ENCODE measurements at places on chromosomes 16 and 17.
A peak's percentile ranks its signal among the peaks of the same experiment; 100 is the strongest.

DNA sequence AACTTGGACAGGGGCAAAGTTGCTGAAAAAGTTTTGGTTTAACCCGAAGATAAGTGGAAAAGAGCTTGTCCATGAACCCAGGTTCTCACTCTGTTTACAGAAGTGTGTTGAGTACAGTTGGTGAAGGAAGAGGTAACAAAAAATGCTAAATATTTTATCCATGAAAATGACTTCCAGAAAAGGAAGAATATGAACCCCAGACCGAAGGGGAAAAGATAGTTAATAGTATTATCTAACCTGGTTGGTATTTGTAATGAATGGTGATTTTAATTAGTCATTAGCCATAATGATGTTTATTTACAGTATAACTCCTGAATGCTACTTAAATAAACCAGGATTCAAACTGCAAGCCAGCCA lies 574 bp upstream of the TMEM106A start:
- no peak for DNase-seq

- DNase-seq, result no peak
These were observed 33.3 kb downstream of the CDRT15 start for GRCh38 chr17:14203388-14203787.

DNA sequence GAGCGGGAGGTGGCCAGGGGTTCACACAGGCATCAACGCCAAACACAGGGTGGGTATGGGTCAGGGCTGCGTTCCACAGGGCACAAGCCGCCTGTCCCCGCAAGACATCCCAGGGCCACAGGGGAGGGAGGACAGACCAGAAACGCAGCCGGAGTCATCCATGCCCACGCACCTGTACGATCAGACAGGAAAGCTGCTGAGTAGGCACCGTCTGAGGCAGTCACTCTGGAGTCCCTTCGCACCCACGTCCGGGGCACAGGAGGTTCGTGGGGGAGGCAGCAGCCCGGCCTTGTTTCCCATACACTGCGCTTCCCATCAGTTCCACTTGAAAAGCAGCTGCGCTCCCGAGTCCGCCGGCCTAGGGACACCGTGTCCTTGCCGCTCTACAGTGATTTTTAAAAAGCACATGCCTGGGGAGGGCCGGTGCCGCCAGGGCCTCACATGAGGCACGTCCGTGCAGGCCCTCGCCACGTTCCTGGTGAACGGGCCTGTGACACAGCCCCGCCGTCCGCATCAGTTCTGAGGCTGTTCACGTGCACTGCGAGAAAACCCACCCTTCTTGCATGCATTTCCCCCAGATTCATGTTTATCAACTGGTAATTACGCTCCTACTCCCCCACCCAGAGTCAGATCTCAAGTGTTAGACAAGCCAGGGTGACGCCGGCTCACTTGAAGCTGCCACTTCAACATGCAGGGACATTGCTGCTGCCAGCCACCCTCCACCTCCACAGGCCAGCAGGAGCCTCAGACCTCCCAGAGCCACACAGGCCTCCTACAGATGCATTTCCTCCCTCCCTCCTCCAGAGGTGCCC lies 34.8 kb downstream of the WDR45B start:
- DNase-seq, result peak; percentile 56

GRCh38 chr16:17278988-17279387 lies 191.8 kb downstream of the XYLT1 start:
- no peak for DNase-seq

DNA sequence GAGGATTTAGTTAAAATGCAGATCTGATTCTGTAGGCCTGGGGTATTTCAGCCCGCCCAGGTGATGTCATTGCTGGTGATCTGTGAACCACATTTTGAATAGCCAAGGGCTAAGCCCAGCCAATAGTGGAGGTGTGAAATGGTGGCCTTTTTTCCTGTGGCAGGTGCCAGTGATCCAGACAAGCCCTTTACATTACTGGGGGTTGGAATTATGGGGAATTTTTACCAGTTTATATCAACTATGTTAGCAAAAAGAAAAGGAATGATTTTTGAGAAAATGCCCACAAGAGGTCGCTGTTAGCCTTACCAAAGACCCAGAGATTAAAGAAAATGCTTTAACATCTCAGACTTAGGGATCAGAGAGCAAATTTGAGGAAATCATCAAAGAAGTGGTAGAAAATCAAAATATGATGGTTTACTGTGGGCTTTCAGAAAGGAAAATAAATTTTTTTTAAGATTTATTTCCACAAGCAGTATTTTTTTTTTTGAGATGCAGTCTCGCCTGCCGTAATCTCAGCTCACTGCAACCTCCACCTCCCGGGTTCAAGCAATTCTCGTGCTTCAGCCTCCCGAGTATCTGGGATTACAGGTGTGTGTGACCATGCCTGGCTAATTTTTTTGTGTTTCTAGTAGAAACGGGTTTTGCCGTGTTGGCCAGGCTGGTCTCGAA lies 3.9 kb downstream of the VPS35L start:
- peak; percentile 40 for DNase-seq

GRCh38 chr16:81931927-81932326 lies 79.3 kb downstream of the SDR42E1 start:
- DNase-seq, result no peak

DNA sequence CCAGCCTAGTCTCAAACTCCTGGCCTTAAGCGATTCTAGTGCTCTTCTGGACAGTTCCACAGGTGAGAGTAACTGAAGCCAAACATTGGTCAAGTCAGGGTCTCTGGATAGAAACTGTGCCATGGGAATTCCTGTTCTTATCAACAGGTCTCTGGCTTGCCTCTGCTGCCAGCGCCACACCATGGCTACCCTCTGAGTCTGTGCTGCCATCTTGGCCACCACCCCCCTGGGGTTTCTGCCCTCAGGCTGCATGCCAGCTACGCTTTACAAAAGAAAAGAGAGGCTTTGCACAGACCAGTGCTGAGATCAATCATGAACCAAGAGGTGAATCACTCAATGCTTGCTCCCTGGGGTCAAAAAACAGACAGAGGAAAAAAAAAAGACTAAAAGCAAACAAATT lies 24.4 kb upstream of the CREBBP start:
- no peak for DNase-seq

- no peak for DNase-seq
These were observed 1.0 kb downstream of the GDE1 start for GRCh38 chr16:19520861-19521331.

DNA sequence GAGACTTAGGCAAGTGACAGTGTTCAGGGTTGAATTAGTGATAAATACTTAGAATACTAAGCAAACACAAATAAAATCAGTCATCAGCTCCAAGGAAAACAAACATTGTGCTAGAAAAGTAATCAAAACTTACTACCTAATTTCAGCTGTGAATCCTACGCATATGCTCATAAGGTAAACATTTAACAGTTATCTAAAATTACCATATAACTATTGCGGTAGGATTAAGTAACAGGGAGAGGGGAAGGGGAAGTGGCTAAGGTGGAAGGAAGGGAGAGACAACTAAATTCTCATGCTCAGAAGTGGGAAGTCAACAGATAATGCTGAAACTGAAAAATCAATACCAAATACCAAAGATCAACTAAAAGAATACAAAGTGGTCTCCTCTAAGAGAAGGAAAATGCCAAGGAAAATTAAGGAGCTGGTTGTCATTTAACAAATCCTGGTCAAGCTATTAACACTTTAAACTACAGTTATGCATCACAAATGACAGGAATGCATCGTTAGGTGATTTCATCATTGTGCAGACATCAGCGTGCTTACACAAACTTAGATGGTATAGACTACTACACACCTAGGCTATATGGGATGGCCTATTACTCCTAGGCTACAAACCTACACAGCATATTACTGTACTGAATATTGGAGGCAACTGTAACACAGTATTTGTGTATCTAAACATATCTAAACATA lies 20.0 kb downstream of the USP32 start:
- DNase-seq, result no peak

- DNase-seq, result no peak
These were observed 7.6 kb upstream of the CMTR2 start for GRCh38 chr16:71296584-71297340.

DNA sequence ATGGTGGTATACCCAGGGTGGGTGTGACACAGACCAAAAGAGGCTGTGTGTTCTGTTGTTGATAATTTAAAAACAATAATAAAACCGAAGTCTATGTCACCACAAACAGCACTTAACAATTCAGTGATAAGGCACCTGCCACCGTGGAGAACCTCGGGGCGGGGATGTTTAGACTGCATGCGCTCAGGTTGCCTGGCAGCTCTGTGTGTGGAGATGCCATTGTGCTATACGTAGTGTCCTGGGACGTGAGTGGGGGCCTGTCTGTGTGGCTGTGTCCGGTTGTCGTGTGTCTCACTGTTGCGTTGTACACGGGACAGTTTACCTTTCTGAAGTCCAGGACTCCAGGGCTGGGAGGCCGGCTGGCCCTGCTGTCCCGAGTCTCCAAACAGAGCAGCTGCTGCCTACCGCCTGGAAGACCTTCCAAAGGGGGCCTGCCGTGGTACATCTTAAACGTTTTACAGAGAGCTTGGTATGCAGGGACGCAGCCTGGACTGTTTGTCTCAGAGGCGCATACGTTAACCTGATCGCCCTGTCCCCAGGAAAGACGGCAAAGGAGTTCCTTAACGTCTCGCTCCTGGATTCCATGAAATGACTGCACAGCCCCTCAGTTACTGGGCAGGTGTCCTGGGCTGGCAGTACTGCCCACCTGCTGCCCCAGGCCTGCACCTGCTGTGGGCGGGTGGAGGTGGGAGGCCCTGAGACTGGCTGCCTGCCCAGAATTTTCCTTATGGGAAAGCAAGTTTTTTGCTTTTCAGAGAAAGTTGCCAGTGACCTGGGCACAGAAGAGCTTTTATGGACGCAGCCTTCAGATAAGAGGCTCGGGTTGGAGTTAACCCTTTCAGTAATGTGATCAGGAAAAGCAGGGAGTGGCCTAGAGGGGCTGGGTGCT lies 19.0 kb downstream of the SPIRE2 start:
- DNase-seq, result no peak

GRCh38 chr16:47939680-47940079 lies 216.1 kb downstream of the ABCC12 start:
- no peak for DNase-seq

DNA sequence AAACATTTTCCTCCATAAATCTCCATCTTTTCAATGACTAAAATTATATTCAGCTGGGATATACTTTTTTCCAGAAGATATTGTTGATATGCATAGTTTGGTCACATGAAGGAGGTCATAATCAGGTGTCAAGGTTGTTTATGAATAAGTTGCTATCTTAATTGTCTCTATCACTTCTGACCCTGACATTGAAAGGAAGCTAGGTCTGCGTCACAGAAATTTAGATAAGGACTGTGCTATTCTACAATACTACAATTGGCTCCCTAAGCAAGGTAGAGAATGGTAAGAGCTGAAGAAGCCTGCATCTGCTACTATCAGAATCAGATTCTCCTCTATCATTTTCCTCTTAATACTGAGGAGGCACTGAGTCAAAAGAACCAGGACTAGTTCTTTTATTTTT lies 67.5 kb downstream of the CACNG1 start:
- DNase-seq, result no peak

DNA sequence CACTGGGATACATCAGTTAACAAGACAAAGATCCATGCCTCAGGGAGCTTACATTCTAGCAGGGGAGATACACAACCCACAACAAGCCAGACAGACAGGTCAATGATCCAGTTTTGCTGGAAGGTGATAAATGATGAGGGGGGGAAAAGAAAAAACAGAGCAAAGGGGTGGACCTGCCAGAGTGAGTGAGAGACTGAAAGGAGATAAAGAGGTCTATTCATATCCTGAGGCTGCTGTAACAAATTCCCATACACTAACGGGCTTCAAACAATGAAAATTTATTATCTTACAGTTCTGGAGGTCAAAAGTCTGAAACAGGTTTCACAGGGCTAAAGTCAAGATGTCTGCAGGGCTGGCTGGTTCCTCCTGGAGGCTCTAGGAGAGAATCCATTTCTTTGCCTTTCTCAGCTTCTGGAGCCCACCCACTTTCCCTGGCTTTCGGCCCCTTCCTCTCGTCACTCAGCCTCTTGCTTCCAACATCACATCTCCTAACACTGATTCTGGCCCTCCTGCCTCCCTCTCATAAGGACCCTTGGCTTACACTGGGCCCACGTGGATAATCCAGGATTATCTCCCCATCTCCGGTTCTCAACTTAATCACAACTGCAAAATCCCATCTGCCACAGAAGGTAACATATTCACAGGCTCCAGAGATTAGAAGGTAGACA lies 81.5 kb downstream of the GAS7 start:
- no peak for DNase-seq

GRCh38 chr16:87608400-87608985 lies 6.2 kb downstream of the JPH3 start:
- no peak for DNase-seq

- no peak for DNase-seq
These were observed 24.9 kb downstream of the KCNJ16 start for GRCh38 chr17:70099884-70100283.

DNA sequence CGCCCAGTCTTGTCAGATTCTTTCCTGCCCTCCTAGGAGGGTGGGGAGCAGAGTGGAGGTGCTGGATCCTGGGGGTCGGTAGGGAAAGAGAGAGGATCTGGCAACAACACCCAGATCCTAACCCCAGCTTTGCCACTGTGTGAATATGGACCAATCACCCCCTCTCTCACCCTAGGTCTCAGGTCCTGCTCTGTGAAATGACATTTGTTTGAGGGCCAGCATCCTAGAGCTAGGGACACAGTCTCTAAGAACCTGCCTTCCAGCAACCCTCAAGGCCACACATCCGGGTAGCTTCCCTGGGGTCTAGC lies 28.4 kb upstream of the MAP3K14 start:
- peak; percentile 33 for DNase-seq

DNA sequence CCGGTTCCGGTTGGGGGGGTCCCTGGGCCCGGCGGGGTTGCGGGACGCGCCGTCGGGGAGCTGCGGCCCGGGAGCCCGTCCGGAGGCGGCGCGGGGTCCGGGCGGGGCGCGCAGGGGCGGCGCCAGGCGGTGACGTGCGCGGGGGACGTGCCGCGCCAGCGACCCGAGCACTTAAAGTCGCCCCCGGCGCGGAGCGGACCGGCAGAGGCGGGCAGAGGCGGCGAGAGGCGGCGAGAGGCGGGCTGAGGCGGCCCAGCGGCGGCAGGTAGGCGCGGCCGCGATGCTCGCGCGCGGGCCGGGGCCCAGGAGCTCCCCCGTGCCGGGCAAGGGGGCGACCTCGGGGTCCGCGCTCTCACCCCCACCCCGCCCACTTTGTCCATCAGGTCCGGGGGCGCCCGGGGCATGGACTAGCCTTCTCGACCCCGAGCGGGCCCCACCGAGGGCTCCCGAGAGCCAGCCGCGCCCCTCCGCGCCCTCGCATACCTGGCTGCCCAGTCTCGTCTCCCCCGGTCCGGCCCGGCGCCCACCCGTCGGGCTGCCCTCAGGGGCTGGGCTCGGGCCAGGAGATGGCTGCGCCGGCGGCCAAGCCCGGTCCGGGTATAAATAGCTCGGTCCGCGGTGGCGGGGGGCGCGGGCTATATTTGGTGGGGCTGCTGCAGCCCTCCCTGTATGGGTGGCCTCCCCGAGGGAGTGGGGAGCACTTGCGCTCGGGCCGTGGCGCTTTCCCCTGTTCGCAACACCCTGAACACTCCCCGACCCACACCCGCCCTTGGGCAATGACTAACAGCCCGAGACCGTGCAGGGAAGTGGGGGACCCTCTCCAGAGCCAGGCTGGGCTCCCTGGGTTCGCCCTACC lies at the start of gene SLC16A3:
Gene SLC16A3 (plus strand): TSS at position 201 of the 856 bp plus-strand sequence. CDS start 6,967 bp downstream, outside the sequence.
- DNase-seq, result peak; percentile 79

- no peak for DNase-seq
These were observed 259.1 kb upstream of the RPL38 start for GRCh38 chr17:73944366-73944765.

Measured in D341Med (cell line).